ENCODE measurements at places on chromosomes 11 and 22.
A peak's percentile ranks its signal among the peaks of the same experiment; 100 is the strongest.

DNA sequence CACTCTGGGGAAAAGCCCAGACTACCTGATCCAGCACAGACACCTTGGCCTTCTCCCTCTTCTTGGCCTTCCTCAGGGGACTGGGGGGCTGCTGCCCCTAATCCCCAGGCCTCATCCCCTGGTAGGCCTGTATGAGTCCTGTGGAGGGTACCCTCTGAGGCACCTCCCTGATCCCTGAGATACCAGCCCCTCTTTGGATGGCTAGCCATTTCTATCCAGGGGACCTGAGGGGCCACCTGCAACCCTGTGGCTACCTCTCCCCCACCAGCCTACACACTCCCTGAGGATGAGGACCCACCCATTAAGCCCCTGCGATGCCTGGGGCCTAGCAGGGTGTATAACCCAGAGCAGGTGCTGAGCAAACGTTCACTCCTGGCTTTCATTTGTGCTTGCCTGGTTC is 54.6 kb downstream of the HIRA start:
- no peak for DNase-seq

GRCh38 chr22:37708580-37709444 is 12.0 kb downstream of the TRIOBP start:
- DNase-seq: no peak

- no peak for DNase-seq
These were observed 403.5 kb downstream of the CADM1 start for GRCh38 chr11:115100706-115101105.

DNA sequence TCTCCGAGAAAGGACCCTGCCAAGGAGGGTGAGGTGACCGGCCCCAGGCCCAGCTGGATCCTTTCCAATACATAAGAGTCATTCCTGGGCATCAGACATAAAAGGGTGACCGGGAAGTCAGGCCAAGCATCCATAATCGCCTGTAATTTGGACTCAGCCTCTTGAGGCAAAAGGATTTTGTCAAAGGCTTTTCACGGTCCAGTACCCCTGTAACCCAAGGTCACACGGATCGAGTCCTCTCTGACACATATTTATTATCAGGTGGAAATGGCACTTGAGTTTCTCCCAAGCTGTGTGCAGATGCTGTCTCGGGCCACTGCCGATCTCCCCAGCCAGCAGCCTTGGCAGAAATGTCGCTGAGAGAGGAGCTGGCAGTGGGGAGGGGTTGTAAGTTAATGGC is 556.5 kb downstream of the MN1 start:
- no peak for DNase-seq

DNA sequence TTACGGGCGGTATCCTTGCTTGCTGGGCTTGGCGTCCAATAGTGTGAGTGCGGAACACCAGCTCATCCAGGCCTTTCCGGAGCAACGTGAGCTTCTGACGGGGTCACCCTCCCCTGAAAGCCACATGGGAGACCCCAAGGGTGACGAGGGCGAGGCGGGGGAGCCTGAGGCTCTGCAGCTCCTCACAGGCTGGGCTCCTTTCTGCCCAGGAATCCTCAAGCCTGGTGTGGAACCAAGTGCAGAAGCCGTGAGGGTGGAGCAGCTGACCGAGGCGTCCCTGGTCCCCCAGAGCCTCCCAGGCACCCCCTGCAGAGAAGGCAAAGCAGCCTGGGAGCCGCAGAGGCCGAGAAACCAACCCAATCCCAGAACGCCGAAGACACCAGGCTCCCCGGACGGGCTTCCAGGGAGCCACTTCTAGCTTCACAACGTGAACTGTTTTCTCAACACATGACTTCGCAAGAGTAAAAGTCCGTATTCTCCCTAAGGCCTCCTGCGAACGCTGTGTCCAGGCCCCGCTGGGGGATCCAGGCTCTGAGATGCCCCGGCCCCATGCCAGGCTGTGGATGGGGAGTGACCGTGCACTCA is 530.3 kb downstream of the BRD1 start:
- DNase-seq: no peak

DNA sequence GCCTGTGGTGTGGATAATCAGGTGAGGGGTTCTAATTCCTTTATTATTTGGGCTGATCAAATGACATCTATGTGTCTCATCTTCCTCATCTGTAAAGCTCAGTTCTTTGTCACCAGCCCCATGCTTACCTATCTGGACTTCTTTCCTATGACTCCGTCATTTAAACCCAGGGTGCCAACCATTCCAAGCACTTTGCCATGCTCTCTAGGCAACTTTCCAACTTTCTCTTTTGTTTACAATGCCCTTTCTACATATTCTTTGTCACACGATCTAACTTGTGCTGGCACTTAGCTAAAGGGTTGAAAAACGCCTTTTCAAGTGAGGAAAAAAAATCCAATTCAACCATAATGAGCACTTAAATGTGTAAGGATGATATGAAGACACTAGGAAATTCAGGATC is 27.9 kb downstream of the EXPH5 start:
- no peak for DNase-seq

DNA sequence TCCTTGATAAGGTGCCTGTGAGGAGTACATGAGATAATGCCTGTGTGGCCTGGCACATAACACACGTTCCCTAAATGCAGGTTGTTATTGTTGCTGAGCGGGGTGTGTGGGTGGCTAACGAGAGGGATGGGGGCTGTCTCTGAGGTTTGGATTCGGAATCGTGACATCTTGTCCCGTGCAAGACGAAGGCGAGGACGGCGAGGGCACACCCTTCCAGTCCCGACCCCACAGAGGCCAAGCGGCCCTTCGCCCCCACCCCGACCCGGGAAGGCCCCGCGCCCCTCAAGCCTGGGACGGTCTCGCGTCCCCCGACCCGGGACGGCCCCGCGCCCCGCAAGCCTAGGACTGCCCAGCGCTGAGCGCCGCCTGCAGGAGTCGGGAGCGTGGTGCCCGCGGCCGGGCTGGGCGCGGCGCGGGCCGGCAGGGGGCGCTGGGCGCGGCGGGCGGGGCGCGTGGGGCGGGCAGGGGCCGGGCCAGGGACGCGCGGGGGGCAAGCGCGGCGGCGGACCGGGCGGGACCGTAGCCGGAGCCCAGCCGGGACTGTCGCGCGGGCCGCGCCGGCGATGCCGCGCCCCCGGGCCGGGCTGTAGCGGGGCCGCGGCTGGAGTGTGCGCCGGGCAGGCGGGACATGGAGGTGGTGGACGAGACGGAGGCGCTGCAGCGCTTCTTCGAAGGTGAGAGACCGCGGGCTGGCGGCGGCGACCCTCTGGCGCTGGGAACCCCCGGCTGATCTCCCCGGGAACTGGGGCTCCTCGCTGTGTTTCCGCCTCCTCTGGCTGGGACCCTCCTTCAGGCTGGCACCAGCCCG is at the start of gene MYRF:
Gene MYRF, plus strand, starts transcription at position 520 of the 808 bp plus-strand sequence. Its CDS starts 109 bp downstream, at position 629.
- DNase-seq: peak; percentile 66

DNA sequence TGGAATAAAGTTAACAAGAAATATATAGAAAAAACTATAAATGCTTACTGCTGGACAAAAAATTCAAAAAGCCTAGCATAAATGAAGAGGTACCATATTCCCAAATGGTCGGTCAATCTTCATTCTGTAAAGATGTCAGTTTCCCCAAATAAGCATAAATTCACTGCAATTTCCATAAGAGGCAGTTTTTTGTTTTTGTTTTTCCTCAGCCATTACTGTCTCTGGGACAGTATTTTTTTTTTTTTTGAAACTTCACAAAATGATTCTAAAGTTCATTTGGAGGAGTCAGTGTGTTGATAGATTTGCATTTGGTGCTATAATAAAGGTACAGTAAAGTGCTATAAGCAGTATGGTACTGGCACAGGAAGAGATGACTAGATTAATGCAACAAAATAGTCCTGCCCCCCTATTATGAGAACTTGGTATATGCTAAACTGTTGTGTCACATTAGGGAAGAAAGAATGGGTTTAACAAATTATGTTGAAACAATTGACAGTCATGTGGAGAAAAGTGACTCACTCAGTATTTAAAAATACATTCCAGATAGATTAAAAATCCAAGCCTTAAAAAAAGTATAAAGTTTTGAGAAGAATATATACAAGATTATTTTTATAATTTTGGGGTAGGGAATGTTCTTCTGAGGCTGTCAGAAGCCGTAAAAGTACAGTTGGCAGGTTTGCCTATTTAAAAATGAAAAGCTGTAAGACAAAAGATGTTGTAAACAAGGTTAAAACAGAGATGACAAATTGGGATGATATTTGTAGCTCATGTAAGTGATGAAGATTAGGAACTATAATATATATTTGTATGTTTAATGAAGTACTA is 2.6 kb upstream of the FTH1 start:
- DNase-seq: no peak

DNA sequence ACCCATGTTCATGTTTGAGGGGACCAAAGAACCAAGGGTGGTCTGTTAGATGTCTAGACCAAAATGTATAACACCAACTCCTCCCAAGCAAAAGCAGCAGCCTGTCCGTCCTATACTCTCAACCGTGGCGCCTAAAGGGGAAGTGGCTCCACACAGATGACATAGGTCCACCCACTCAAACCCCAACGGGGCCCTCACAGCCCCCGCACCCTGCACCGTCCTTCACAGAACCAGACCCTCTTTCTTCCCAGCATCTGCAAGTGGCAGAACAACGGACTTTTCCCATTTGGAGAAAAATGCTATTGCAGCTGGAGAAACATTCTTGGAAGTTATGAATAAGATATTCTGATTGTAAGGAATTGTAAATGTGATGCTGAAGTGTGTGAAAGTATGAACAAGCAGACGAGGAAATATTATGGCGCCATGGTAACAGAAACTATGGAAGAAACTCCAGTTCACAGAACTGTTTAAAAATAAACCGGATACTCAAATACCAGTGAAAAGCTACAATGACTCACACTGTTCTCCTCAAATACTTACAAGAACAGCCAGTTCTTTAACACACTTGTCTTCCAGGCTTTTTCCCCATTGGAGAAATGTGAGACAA is 76.5 kb upstream of the ARFGAP3 start:
- DNase-seq: no peak

Data from stimulated activated CD4-positive, alpha-beta T cell treated with anti-CD3 and anti-CD28 coated beads, Interleukin-2, amount 100 ng/mL, for 24 hours (primary cell).